ENCODE measurements at places on chromosomes 5 and 9. TPM values are rescaled to one million over a fixed set of nuclear protein-coding genes. Genes with fewer than 3 reads are reported as not detected.

Gene HEMGN
- not detected for total RNA-seq

Gene MIGA2
- total RNA-seq = 34.1 TPM

Gene PCDHAC1
- 0.07 TPM for total RNA-seq

Gene SUSD3
- total RNA-seq = not detected

Gene ERMP1
- 31.9 TPM for total RNA-seq

Gene STPG3
- not detected for total RNA-seq

Gene FOXD4L5
- total RNA-seq = 0.07 TPM

Gene INSL6
- total RNA-seq = not detected

Gene LOX
- 1,031 TPM for total RNA-seq

Gene PRSS3
- total RNA-seq = 14.8 TPM

Gene C5orf15
- total RNA-seq = 84.6 TPM

Gene PCDHA4
- total RNA-seq = 0.59 TPM

Gene ECSCR
- 2.2 TPM for total RNA-seq

Gene CEP72
- total RNA-seq = 2.3 TPM

Gene PARP8
- 21.5 TPM for total RNA-seq

Gene SLCO6A1
- not detected for total RNA-seq

Gene OCLN
- 1.1 TPM for total RNA-seq

Gene IL4
- total RNA-seq = not detected

Gene LVRN
- 0.36 TPM for total RNA-seq

Gene KCTD16
- total RNA-seq = 8.4 TPM

Gene RFX3
- 5.4 TPM for total RNA-seq

Gene C6
- 0.26 TPM for total RNA-seq

Gene FAM200C
- 7.2 TPM for total RNA-seq

Gene HTR4
- 0.07 TPM for total RNA-seq

Gene TLX3
- total RNA-seq = not detected

Gene ADAMTS12
- 49.7 TPM for total RNA-seq

Gene IDNK
- 4.1 TPM for total RNA-seq

Data from smooth muscle cell of the pulmonary artery (primary cell).